Stimulated activated CD4-positive, alpha-beta T cell treated with anti-CD3 and anti-CD28 coated beads, Interleukin-1b, Interleukin-23, amount 100 ng/mL, for 48 hours (primary cell): ENCODE measurements at places on chromosomes 7 and 10.

GRCh38 chr7:37642028-37642540 lies 41.5 kb upstream of the GPR141 start:
- DNase-seq, result no peak

GRCh38 chr7:135206941-135207391 lies 4.4 kb downstream of the WDR91 start:
- no peak for DNase-seq

- DNase-seq, result no peak
Observed at GRCh38 chr10:123550675-123551096, 115.5 kb upstream of the GPR26 start.

DNA sequence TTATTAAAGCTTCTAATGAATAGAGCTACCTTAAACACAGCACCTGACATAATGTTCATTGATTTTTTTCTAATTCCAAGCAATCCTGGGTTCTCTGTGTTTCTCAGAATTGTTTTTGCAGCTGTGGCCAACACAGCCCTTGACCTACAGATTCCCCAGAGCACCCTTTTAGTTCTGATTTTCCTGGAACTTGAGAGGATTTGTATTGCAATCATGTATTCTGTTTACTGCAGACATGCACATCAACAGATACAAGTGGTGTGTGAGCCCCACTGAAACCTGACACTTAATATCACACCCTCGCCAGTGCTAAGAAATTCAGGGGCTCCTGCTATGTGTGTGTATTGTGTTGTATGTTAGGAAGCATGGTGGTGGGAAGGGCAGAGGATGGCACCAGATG lies 344.2 kb upstream of the POM121L12 start:
- DNase-seq, result no peak

GRCh38 chr7:131371411-131371810 lies 43.7 kb downstream of the MKLN1 start:
- no peak for DNase-seq

DNA sequence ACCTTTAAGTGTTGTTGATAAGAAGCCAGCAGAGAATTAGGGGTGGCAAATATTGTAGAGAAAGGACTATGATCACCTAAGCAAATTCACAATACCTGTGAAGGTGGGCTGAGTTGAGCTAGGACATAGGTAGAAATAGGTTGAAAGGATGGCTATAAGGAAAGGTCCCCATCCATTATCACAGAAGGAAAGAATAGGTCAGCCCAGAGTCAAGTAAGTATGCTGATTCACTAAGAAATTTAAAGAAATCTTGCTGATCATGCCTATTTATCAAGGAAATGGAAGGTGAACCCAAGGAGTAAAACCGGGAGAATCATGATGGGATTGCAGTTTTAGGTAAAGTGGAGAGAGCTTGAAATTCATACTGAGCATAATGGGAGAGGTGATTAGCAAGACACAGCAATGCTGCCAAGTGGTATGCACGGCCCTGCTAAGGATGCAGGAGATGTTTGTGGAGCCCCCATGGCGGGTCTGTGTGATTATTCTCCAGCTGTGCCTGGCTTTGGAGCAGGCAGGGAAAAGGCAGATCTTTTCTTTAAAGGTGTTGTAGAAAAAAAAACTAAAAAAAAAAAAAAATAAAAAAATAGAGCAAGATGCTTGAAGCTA lies 399.4 kb downstream of the PLXDC2 start:
- DNase-seq, result no peak

- DNase-seq, result no peak
Observed at GRCh38 chr10:79081353-79082034, 12.7 kb downstream of the ZMIZ1 start.

GRCh38 chr10:117757086-117757720 lies 214.7 kb downstream of the EMX2 start:
- DNase-seq, result no peak
